ENCODE measurements at places on chromosomes 4 and X.

DNA sequence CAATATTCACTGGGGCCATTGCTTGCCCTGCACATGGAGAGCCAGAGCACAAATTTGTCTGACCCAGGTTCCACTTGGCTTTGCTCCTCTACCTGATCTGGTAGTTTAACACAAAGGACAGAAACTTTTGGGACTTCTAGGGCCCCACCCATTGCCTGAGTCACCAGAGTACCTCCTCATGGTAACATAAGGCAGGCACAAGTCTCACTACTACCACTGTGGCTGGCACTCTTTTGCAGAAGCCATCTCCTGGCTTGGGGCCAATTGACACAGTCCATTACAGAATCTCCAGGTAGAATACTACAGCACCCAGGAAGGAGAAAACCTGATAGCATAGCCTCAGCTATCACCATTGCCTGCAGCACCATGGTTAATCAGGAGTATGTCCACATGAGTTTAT, 52.6 kb upstream of the NAP1L2 start:
- DNase-seq, result no peak

GRCh38 chr4:32087211-32087610, 1367.0 kb downstream of the PCDH7 start:
- no peak for DNase-seq

DNA sequence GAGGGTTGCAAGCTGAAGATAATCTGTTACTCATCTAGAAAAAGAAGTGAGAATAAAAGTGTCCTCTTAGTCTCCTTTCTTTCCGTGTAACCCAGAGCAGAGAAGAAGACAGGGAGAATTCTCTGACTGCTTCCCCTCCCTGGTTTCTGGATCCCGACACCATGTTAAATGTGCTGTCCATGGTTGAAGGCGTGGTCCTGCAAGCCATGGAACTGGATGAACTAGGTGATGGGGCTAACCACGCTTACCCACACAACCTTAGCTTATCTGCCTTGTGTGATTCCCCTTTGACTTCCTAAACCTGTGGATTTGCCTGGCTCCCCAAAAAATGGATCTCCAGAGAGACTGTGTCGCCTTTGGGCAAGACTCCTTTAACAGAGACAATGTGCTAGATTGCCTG, 907.6 kb downstream of the FSTL5 start:
- no peak for DNase-seq

GRCh38 chr4:154487145-154487544, 4.5 kb downstream of the DCHS2 start:
- DNase-seq, result no peak

GRCh38 chrX:43840265-43840664, 42.0 kb downstream of the MAOB start:
- no peak for DNase-seq

- no peak for DNase-seq
These were observed 1.4 kb upstream of the CORIN start for GRCh38 chr4:47839259-47839658.

DNA sequence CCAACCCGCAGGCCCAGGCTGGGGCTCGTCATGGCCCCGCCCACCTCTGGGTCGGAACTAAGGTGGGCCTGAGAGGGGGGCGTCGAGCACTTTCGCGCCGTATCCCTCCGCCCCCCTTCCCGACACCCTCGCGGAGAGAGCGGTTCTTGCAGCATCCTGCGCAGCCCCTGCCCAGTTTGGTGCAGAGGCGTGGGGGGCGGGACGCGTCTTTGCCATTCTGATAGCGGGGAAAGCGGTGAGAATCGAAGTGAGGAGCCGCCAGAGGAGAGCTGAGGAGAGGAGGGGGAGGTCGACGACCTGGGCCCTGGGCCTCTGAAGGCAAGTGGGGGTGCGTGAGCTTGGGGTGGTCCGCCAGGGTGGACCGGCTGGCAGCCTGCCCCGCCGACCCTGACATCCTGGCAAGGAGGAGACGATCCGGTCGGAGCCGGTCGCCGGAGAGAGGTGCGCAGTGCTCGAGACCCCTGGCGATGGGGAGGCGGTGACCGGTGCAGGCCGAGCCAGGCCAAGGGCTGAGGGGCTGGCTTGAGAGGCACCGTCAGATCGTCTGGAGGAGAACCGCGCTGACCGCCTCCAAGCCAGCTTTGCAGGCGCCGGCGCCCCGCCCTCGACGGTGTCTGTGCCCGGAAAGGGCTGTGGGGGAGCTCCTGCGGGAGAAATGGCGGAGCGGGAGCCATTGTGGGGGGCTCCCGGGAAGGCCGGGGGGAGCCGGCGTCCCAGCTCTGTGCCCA, 25.5 kb downstream of the GPRASP3 start:
- DNase-seq, result no peak

DNA sequence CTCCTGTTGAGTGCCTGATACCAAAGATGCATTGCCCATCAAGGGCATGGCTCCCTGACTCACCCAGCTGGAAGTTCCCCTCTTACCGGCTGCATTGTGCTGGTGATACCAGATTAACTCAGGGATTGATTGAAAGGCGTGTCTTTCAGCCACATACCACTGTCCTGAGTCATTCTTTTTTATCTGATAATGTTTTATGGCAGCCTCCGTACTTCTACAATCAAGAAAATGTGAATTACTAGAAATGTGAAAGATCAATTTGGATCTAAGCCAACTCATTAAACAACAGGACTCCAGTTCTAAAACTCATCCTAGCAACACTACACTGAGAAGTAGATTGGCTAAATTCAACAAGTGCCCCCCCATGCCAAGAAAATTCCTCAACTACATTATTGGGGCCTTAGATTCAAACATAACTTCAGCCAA, 40.0 kb downstream of the TXK start:
- DNase-seq, result no peak

DNA sequence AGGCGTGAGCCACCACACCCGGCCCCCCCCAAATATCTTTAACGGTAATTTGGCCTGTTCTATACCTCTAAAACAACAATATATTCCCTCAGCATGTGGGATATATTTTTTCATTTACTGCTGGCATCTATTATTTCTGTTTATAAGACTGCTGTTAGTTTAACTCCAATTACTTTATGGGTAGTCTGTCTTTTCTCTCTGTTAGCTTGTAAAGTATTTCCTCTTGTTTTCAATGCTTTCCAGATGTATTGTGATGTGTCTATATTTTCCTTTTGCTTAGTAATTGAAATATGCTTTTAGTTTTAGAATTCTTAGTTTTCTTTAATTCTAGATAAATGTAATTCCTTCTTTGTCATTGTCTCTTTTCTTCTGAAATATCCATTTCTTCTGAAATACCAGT, 445.8 kb downstream of the ANKRD50 start:
- DNase-seq, result no peak
